ENCODE measurements at places on chromosomes 1 and 21.

- DNase-seq: no peak
Measured at GRCh38 chr1:224767031-224767430, 150.9 kb downstream of the CNIH3 start.

GRCh38 chr1:180254854-180255253, 24.8 kb downstream of the LHX4 start:
- DNase-seq: no peak

DNA sequence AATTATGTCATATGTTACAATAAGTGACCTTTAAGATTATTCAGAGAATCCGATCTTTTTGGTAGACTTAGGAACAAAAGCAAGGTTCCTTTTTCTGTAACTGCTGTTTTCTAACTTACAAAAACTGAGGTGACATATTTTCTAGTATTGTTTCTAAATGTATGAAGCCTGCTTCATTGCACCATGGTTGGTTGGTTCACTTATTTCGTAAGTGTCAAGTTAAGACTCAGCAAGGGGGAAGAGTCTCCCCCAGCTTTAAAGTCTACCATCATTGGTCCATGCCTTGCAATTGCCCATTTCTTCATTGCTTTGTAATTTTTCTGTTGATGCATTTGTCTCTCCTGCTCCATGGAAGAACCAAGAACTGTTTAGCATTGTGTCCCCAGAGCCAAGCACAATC, 136.9 kb downstream of the DISC1 start:
- no peak for DNase-seq

GRCh38 chr1:181545395-181545794, 62.1 kb downstream of the CACNA1E start:
- DNase-seq: no peak

DNA sequence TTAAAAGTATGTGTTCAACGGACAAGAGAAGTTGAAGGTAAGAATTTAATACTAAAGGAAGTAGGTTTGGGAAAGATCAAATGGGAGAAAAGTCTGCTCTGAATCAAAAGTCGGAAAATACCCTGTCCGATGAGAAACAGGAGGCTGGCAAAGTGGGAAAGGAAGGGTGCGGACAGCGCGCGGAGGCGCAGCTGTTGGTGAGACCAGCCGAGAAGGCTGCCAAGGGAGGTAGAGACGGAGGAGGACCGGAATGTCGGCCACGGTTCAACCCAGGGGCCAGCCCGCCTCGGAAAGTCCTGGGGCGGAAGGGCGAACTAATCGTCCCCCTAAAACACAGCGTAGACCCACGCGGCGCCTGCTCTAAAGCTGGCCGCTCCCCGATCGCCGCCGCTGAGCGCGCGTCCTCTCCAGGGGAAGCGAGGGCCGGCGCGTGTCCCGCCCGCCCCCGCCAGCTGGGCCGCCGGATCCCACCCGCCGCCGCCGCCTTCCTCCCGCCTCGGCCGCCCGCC, 639 bp upstream of the SPATA1 start:
- DNase-seq: no peak

DNA sequence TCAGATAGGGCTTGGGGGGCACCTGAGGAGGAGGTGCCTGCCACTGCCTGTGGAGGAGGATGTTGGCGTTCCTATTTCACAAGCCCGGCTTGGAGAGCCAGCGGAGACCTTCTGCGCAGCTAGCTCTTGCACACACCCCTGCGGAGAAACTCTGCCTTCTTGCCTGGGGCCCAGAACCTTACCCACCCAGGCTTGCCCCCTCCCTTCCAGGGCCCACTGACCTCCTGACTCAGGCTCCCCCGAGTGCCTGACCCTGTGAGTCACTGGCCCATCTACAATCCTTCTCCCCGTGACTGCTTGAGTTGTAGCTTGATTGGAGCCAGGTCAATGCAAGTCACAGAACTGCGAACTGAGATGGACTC, 3.4 kb downstream of the HES2 start:
- no peak for DNase-seq

DNA sequence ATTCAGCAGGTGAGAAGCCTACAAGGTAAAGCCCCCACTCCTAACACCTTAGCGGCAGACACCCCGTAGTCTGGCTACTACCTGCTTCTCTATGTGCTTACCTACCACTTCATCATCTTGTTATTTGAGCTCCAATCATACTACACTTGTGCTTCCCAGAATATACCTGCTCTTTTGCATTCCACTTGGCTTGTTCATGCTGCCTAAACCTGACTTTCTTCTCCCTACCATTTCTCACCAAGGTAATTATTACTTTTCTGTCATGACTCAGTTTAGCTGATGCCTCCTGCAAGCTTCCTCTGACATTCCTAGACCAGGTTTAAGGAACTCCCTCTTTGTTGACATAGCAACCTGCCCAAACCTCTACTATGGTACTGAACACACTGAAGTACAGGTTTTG, 495.6 kb upstream of the C1orf87 start:
- DNase-seq: no peak
